Femur (tissue), 1 donor: ENCODE measurements at places on chromosomes 5 and 9.

DNA sequence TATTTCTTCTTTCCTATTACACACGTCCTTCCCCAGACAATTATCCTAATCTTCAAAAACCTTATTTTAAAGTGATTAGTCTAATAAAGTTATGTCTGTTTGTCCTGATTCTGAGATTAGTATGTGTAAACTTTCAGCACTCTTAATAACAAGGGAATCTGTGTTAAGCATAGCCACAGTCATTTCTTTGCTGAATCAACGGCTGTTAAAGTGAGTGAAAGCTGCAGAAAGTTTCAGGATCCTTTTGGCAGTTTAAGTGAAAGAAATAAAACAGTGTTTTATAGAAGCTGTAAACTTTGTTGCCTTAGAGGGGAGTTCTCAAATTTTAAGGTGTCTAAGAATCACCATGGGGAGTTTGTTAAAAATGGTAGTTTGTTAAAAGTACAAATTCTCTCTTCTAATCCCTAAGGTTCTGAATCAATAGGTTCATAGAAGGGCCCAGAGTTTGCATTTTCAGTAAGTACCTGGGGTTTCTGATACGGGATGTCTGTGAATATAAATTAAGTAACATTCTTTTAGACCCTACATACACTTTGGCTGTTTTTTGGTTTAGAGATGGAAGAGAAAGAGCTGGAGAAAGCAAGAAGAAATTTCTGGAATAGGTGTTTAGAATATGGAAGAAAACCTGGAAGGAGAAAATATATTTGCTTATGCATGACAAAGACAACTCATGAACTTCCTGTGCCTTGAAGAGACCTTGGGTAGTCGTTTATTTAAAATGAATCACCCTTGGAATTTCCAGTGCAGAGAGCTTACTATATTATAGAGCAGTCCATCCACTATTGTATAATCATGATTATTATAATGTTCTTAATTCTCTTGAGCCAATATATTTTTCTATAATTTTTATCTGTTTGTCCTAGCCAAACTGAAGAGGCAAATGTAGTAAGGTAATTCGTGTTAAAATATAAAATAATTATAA is 45.7 kb downstream of the SCAMP1 start:
- no peak for DNase-seq

DNA sequence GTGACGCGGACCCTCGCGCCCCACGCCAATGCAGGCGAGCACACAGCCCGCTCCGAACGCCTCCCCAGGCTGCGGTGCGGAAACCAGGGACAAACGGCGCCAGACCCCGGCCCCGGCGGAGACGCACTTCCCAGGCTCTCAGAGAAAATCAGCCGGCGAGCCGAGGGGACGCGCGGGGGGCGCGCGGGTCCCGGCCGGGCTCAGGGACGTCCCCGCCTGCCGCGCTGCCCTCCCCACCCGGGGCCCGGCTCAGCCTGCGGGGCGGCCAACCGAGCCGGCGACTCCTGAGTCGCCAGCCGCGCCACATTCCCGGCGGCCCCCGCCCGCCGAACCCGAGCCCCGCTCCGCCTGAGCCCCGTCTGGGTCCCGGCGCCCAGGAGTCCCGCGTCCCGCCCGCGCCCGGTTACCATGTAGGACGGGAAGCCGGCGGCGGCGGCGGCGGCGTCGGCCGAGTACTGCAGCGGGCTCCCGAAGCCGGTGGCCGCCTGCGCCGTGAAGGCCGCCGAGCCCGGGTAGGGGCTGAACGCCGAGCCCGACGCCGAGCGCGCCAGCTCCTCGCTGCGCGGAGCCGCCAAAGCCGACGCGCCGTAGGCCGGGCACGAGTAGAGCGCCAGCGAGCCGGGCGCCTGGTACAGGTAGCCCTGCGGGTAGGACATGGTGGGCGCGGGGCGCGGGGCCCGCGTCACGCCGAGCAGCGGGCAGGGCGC is 566 bp downstream of the IRX2 start:
- DNase-seq, result no peak

- DNase-seq, result no peak
These were observed 11.1 kb upstream of the AQP3 start for GRCh38 chr9:33458444-33458843.

GRCh38 chr5:103260951-103261350 is 2.4 kb downstream of the MACIR start:
- DNase-seq, result no peak

- DNase-seq, result no peak
These were observed 69.0 kb downstream of the ADAMTSL1 start for GRCh38 chr9:18542837-18543405.

GRCh38 chr5:170748951-170749471 is 34.5 kb upstream of the GABRP start:
- peak; percentile 66 for DNase-seq

DNA sequence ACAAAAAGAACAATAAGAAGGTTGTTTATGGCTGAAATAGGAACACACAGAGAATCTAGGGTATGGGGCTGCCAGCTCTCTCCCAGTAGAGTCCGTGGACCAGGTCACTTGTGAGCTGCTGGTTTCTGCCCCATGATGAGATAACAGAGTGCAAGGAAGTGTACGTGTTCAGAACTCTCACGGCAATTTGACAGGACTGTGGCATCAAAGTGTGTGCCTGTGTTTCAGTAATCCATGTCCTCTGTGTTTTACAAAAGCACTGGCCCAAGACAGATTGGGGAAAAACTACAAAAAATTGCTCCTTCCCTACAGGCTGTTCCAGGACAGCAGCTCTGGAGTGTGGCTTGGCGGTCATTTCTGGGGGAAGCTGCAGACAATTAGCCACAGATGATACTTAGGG is 184.6 kb downstream of the AUH start:
- no peak for DNase-seq

- no peak for DNase-seq
These were observed 27.8 kb downstream of the TMEM167A start for GRCh38 chr5:83049370-83049885.

DNA sequence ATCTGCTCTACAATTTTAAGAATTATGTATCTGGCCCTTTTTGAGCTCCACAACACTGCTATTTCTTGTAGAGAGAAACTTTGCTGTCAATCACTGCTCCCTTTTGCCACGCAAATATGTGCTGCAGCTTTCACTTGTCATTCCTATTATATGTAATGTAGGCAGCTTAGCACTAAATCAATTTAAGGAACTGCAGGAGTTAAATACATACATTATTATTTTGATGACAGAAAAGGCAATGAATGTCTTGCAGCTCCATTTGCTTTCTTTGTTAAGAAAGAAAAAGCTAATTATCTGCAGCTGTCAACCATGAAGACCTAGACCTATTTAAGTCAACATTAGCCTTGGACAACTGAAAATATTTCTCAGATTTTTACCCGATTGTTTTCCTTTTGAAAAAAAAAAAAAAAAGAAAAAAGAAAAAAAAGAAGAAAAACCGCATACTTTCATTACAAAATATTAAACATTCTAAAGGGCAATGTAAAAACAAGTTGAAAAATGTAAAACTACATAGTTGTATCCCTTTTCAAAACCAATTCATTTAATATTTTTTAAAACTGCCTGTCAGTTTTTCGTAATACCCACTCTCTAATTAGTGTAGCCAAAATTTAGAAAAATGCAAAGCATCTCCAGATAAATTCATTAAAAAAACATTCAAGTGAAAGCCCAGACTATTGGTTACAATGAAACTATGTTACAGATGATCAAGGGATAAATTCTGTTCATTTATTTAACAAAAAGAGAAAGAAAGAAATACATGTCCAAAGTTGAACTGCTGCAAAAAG is 57.2 kb downstream of the RFX3 start:
- no peak for DNase-seq

DNA sequence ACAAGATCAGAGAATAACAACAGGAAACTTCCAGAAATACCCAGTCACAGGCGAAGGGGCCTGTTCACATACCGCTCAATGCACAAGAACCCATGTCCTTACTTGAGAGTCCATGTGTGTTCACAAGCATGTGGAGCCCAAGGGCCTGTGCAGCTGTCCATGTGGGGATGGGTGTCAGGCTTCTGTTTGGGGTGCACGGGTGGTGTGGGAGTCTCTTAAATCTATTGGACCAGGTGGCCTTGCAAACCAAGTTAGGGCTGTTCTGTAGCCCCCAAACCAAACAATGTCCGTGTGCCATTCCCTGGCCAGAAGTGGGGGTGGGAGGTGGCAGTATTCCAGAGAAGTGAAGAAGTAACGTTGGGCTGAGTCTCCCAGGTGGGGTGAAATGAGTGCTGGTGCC is 222.3 kb downstream of the PBX3 start:
- no peak for DNase-seq

DNA sequence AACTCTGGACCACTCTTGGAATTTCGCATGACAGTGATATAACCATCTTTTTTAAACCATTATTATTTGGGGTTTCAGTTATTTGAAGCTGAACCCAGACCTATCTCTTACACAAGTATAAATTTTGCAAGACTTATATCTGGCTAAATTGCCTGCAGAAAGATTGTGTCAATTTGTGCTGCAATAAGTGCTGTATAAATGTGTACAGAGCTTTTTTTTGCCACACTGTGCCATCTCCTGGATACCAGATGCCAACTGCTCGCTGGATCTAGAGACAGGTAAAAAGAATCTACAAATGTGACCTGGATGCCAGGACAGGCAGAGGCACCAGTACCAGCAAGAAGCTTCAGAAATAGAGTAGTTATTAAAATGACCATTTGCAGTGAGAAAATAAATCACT is 25.9 kb upstream of the TTC39B start:
- no peak for DNase-seq

- peak; percentile 25 for DNase-seq
These were observed 65.1 kb upstream of the IQGAP2 start for GRCh38 chr5:76337953-76338451.

GRCh38 chr5:112174959-112175594 is 244.0 kb downstream of the EPB41L4A start:
- no peak for DNase-seq

- DNase-seq, result no peak
These were observed 20.4 kb upstream of the ITGA1 start for GRCh38 chr5:52767217-52767743.

- DNase-seq, result no peak
These were observed 30.7 kb downstream of the ERGIC1 start for GRCh38 chr5:172864747-172865146.

GRCh38 chr5:117020999-117021398 is 446.4 kb upstream of the SEMA6A start:
- no peak for DNase-seq

DNA sequence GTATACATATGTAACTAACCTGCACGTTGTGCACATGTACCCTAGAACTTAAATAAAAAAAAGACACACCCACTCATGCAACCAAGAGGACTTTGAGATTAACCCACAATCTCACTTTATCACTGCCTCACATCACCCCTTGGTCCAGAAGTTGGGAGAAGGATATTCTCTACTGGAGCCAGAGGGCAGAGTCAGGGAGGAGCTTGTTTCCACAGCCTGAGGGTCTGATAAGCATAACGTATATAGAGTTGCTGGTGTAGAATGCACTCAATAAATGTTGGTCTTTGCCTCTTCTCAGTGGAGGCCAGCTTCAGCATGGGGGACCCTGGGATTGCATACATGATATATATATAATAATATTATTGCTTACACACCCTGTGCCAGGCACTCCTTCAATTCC is 10.1 kb downstream of the KCNV2 start:
- DNase-seq, result no peak

GRCh38 chr9:72006501-72006900 is 53.9 kb downstream of the C9orf57 start:
- DNase-seq, result no peak

GRCh38 chr5:170628028-170628427 is 124.2 kb downstream of the KCNIP1 start:
- DNase-seq, result no peak

- DNase-seq, result no peak
These were observed 25.3 kb downstream of the FAM240B start for GRCh38 chr9:38694676-38695075.
